Activated T-cell treated with anti-CD3 and anti-CD28 coated beads for 24 hours (primary cell): ENCODE measurements at places on chromosomes 5 and 9.

DNA sequence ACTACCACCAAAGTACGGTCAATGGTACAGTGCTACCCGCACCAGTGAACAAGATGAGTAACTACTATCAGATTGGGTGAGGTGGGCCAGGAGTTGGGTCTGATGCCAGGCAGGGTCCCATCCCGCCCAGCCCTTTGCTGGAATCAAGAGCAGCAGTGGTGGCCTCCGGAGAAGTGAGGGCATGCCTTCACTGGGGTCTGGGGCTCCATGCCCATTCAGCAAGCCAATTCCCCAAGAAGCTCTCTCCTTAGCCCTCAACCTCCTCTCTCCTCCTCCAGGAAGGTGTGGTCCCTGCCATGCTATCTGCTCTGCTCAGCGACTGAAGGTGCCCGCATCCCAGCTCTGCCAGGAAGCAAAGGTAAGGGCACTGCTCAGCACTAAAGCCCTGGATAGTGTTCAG lies 62.7 kb upstream of the CPLX2 start:
- no peak for DNase-seq

DNA sequence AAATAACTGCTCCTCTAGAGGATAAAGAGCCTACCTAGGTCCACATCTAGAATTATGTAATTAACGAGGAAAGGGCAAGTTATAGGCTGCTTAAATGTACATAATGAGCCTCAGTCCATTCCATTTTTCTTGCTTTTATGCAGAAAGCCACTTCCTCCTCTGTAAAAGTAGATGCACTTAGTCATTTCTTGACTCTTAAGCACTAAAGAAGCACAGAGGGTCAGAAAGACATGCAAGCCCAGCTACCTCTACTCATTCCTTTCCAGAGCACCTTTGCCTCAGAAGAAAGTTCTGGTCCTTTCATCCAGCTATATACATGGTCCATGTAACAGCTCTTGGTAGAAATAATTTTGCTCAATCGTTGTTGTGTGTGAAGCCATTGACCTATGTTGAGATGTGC lies 308.0 kb upstream of the NREP start:
- DNase-seq, result no peak

DNA sequence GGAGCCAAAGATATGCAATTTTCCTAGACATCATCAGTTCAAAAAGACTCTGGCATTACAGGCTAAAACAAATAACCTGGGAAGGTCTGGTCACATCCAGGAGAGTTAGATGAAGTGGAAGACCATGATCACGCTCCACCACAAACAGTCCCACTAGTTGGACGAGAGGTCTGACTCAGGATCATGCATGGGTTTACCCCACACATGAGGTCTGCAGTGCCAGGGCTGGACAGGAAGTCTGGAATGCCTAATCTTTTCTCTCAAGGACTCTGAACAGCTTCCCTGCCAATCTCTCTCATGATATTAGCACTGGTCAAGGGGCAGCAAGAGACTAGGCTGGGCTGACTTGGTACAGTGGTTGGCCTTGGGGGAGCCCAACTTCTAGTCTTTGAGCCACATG lies 7.1 kb downstream of the PRUNE2 start:
- DNase-seq, result no peak

DNA sequence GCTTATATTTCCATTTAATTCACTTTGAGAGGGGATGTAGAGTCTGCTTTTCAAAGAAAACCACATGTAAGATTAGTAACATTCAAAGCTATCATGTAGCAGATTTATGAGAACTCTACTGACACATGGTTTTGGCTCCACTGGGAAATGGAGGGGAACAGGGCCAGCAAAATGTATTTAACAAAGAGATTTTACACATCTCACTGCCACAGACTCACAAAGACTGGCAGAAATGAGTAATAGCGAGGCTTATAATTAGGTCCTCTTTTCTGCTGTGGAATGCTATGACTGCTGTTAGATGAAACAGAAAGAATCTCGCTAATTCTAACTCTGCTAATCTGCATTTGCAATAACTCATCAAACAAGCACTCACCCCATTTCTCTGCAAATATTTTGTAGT lies 4.5 kb downstream of the DAP start:
- DNase-seq, result no peak

DNA sequence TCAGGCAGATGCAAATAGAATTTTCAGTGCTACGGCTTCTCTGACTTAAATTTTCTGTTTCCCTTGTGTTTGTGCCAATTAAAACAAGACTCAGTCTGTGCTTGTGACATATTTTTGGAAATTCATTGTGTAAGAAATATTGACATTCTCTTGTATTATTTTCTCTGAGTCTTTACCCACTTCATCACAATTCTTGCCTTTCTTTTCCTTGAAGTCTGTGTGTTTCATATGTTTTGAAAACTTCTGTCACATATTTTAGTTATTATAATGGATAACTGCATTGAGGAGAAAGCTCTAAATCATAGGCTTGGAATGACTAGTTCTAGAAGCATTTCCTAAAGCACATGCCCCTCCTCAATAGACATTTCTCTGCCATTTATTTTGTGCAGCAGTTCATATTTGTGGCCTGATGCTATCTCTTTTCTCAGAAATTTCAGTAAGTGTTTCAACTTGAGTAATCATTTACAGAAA lies 206.6 kb downstream of the PALM2AKAP2 start:
- DNase-seq, result no peak

- DNase-seq, result no peak
Observed at GRCh38 chr9:19677924-19678323, 110.9 kb downstream of the SLC24A2 start.

DNA sequence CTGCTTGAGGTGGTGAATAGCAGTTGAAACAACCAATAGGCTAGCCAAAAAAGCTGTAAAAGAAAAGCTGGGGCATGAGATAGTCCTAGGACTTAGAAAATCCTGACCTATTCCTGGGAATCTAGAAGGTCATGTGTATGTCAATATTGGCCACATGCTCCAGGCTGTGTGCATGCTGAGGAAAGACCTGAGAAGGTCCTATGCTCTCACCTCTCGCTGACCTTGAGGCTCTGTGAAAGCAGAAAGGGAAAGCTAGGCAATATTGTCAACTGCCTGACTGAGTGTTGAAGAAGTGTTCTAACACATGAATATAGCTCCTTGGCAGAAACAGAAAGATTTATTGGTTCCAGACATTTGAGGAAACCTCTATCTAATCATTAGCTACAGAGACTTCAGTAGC lies 19.8 kb downstream of the TAS2R1 start:
- DNase-seq, result no peak

- no peak for DNase-seq
Observed at GRCh38 chr9:95007226-95007869, 280.8 kb downstream of the AOPEP start.

GRCh38 chr5:35815089-35815936 lies 41.4 kb upstream of the IL7R start:
- no peak for DNase-seq
